8988T (cell line): ENCODE measurements at places on chromosomes 11 and 22.

DNA sequence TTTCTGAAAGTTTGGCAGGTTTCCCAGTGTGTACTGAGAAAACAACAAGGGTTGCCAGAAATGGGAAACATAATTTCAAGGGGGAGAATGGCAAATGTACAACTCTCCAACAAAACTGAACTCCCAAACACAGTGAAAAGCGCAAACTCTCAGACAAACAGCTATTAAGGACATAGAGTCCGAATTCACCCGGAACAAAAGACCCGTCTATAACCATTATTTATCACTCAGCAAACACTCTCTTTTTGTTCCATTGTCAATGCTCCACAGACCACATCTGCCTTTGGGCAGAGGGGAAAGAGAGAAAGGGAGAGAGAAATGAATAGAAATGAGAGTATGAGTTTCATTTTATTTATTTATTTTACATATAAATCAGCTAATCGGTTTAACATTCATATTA, 21.7 kb downstream of the KIRREL3 start:
- no peak for DNase-seq

DNA sequence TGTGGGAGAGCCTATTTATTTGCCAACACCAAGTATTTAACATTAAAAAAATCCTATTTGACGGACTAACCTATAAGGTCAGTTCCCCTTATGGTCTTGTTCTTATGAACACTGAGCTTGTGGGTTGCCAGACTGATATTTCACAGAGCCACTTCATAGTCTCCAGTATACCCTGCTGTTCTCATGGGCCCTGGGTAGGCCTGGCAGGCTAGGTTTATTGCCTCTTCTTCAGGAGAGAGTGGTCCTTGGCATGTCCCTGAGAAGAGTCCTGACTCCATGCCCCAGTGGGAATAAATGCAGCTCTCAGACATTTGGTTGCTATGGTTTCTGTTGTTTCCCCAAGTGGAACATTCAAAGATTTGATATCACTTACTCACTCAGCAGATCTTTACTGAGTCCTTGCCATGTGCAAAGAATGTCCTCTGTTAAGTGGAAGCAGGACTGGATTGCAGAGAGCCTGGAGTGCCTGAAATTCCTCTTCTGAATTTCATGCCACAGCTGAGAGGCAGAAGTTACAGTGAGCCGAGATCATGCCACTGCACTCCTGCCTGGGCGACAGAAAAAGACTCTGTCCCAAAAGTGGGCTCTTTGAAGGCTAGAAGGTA, 15.7 kb downstream of the SLC5A1 start:
- no peak for DNase-seq

DNA sequence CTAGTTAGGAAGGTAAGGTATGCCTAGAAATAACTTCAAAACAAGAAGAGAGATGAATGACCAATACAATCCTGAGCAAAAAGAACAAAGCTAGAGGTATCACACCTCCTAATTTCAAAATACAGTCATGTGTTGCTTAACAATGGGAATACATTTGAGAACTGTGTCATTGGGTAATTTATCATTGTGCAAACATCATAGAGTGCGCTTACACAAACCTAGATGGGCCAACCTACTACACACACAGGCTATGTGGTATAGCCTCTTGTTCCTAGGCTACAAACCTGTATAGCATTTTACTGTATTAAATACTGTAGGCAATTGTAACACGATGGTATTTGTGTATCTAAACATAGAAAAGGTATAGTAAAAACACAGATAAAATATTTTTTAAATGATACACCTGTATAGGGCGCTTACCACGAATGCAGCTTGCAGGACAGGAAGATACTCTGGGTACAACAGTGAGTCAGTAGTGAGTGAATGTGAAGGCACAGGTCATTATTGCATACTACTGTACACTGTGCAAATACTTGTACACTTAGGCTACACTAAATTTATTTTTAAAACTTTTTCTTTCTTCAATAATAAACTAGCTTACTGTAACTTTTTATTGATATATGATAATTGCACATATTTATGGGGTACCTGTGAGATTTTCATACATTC, 48.2 kb downstream of the STK33 start:
- DNase-seq = no peak

GRCh38 chr22:34210301-34210700, 290.0 kb upstream of the LARGE1 start:
- DNase-seq = no peak

DNA sequence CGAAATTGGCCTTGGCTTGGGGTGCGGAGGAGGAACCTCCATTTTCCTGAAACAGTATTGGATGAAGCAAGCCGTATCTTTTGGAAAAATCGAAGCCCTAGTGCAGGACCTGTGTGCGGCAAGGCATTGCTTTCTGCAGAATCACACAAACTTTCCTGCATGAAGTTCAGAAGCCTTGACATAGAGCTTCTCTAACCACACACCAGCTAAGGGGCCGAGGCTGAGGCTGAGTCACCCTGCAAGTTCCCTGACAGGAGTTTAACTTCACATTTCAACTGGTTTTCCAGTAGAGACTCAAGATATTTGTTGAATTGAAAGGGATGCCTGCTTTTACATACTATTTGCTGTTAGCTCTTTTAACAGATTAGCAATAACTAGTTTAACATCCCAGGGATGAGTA, 67.8 kb downstream of the TCF20 start:
- DNase-seq = no peak

DNA sequence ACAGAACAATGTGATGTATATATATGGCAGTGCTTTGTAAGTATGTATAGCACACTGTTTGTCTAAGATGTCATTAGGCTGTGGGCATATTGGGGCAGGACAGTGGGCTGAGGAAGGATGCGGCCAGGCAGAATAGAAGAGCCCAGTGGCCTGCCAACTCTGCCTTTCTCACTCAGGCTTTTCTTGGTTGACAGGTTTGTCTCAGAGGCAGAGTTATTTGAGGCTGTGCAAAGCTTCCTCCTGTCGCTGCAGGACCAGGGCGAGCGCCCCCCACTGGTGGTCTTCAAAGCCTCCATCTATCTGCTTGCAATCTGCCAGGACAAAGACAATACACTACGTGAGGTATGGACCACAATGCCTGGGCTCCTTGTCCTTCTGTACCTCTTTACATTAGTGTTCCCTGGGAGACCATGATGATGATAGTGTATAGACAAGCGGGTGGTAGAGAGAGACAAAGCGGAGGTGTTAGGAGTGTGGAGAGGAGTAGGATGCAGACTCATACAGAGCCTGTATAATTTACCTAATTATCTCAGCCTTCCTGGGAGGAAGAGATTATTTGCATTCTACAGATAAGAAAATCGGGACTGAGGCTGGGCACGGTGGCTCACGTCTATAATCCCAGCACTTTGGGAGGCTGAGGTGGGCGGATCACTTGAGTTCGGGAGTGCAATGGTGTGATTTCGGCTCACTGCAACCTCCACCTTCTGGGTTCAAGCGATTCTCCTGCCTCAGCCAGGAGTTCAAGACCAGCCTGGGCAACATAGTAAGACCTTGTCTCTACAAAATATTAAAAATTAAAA, 37.3 kb upstream of the CCDC134 start:
- DNase-seq = no peak
